ENCODE measurements at places on chromosomes 2 and 18.

DNA sequence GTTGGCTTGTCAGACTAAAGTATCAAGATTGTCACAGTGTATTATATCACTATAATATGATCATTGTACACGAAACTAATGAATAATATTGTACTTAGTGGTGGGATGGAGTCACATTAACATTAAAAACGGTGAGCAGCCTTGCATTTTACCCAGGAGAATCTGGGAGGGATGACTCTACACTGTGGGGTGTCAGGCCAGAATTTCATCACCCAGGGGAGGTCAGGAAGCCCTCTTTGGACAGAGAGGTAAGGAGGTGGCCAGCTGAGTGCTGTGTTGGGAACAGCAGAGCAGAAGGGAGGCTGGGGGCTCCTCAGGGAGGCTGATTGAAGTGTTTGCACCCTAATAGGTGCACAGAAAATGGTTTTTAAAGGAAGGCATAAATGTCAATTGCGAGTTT lies 33.0 kb downstream of the CDCA7 start:
- DNase-seq, result no peak

DNA sequence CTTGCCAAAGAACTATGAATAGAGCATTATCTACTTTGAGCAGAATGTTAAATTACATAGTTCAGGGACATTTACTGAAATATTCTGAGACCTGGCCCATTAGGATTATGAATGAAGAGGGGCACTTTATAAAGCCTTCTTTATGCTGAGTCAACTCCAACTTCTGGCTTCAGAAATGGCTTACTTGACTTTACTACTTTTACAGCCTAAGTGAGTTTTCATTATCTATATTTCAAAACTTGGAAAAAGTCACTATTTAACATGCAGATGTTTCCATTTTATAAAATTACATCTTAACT lies 37.7 kb downstream of the SESTD1 start:
- no peak for DNase-seq

- DNase-seq, result no peak
These were observed 55.9 kb downstream of the FEZ2 start for GRCh38 chr2:36541891-36542595.

DNA sequence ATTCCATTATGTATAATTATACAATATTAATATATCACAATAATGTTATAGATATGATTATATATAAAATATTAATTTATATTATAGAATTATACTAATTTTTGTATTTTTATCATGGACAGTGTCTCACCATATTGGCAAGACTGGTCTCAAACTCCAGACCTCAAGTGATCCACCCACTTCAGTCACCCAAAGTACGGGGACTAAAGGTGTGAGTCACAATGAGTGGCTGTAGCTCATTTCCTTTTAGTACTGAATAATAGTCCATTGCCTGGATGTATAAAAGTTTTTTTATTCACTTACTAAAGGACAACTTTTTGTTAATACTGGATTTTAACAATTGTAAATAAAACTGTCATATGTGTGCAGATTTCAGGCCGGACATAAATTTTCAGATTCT lies 417.6 kb upstream of the LINC00305 start:
- DNase-seq, result no peak

DNA sequence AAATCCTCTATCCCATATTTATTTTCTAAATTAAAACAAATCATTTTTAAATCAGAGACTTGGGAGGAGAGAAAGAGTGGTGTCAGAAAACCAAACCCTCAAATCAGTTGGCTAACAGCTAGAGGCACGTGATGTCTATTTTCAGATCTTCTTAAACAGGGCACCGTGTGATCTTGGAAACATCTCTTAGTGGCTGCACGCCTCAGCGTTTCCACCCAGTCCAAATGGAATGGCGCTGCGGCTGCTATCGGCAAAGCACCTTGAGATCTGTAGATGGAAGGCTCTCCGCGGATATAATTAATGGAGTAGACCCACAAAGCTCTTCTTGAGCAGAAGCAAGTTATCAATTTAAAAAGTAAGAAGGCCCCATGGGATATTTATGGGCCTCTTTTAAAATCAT lies 50.0 kb downstream of the NRP2 start:
- DNase-seq, result no peak

- DNase-seq, result no peak
These were observed 5.4 kb upstream of the ITGB6 start for GRCh38 chr2:160205505-160205904.

DNA sequence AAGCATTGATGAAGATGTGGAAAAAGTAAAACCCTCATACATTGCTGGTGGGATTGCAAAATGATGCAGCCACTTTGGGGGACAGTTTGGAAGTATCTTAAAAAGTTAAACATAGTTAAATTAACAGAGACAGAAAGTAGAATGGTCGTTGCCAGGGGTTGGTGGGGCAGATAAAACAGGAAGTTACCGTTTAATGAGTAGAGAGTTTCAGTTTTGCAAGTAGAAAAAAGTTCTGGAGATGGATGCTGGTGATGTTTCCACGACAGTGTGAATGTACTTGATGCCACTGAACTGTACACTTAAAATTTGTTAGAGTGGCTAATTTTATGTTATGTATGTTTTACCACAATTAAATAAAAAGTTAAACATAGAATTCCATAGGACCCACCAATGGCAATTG lies 44.5 kb upstream of the EGR4 start:
- no peak for DNase-seq

DNA sequence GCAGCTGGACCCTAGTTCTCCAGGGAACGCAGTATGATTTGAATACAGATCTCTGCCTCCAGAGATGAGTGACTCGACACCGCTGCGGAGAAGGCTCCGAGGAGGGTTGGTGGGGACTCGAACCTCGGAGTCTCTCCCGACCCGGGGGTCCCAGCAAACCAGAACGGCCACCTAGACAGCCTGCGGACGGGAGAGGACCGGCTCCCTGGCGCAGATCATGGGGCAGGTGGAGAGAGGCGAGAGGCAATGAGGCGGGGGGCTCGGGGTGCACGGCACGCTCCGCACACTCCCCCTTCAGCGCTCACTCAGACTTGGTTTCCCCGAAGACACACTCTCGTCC lies 12.6 kb downstream of the DYSF start:
- DNase-seq, result no peak

- no peak for DNase-seq
These were observed 138.2 kb downstream of the SH3RF3 start for GRCh38 chr2:109266998-109267854.

DNA sequence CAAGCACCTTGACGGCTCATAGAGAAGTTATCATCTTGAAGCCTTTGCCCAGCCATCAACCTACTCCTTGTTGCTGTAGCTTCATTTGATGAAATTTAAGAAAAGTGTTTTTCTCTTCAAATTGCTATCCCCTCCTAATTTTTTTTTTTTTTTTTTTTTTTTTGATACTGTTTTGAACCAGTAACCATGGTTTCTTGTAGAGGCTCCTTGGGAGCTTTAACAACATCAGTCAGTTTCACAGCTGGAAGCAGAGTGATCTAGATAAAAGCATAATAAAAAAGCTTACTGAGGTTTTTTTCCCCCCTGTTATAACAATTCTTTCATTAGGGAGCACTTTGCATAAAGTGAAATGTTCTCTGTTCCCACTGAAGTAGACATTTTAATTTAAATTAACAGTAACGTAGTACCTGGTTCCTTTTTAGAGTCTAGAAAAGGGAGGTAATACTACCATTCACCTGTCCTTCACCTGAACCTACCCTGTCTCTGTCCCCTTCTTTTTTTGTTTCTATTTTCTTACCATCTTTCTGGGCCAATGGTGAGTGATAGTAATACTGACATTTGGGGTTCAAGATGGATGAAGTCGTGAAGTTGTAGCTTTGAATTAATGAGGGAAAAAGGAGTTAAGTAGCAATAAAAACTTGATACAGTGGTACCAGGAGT lies 101.5 kb downstream of the NCOA1 start:
- DNase-seq, result no peak
